T1000 (cell line): ENCODE measurements at places on chromosomes 3 and 15.

DNA sequence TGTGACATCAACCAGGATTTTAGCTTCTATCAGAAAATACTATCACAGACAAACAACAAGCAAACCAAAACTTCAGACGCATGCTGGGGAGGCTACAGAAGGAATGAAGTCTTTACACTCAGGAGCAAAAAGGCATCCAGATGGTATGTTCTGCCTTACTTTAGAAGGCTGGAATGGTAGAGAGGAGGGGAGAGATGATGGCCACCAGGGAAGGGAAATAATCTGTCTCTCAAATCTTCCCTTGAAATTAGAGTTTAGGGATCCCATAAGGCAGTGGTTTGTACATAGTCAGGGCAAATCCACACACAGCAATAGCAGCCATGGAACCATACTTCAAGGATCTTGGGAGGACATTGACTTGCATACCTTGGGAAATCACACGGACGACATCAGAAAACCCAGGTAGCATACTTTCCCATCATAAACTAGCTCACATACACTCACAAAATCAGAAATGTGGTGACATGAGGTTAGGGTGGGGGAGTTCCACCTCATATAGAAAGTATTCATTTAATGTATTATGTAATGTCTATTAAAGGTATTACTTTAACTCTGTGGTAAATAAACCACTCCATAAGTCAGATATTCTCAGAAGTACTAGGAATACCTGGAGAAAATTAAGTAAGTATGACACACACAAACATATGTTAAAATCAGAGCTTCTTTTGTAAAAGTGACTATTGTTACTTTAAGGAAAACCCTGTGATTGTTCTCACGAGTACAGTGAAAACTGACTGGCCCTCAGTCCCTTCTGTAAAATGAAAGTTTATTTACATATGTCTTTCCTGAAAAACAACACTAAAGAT lies 9.4 kb downstream of the BTLA start:
- DNase-seq = no peak

DNA sequence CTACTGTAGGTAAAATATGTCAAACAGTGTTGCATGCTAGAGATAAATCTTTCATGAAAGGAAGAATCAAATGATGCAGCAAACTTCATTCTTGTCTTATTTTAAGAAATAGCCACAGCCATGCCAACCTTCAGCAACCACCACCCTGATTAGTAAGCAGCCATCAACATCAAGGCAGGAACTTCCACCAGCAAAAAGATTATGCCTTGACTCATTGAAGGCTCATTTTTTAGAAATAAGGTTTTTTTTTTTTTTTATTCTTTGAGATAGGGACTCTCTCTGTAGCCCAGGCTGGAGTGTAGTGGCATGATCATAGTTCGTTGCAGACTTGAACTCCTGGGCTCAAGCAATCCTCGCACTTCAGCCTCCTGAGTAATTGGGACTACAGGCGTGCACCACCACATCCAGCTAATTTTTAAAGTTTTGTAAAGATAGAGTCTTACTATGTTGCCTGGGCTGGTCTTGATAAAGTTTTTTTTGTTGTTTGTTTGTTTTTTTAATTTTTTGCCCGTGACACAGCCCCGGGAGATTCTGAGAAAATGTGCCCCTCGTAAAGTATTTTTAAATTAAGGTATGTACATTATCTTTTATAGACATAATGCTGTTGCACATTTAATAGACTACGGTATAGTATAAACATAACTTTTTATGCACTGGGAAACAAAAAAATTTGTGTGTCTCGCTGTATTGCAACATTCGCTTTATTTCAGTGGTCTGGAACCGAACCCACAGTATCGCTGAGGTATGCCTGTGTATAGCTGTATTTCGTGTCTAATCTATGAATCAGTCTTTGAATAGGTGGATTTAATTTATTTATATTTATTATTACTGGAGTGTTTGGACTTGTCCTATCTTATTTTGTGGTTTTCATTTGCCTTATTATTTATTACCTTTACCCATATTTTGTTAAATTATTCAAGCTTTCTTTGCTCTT lies 23.3 kb downstream of the SNRK start:
- no peak for DNase-seq

DNA sequence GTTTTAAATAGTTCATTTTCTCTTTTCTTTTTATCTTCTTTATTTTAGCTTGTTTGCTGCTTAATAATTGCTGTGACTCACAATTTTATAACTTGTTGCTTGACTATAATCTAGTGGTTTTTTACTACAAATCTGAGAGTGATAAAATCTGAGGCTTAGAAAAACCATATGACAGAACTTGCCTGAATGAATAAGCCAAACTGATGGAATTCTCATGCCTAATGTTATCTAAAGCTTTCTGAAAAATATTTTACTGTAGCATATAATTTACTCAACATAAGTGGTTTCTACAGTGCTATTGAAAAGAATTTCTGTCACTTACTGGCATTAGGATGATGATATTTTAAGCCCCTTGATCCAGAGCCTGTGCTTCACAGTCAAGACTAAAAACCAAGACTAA lies 175.1 kb downstream of the VGLL3 start:
- no peak for DNase-seq

GRCh38 chr15:39789736-39790135 lies 7.1 kb upstream of the FSIP1 start:
- DNase-seq = no peak

DNA sequence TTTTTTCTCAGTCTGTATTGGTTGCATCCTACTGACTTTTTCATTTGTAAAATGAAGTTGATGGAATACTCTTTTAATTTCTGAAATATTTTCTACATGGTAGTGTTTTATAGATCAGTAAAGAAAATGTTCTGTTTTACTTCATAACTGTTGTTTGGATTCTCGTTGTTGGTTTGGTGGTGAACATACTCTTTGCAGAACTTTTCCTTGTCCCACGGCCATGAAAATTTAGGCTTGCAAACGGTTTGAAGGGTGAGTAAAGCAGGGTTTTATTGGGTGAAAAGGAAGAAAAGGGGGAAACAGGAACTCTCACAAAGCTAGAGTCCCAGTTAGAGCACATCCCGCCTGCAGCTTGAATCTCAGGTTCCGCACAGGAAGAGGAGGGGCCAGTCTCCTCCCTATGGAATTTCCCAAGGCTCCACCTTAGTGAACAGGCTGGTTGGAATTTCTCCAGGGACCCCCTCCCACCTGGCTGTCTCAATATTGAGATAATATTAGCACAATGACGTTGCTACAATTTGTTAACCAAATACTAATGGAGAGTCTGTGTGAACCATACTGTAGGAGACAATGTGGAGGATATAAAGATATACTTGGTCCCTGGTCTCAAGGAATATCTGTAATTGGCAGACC lies 5.6 kb downstream of the PDCD6IP start:
- DNase-seq = no peak

DNA sequence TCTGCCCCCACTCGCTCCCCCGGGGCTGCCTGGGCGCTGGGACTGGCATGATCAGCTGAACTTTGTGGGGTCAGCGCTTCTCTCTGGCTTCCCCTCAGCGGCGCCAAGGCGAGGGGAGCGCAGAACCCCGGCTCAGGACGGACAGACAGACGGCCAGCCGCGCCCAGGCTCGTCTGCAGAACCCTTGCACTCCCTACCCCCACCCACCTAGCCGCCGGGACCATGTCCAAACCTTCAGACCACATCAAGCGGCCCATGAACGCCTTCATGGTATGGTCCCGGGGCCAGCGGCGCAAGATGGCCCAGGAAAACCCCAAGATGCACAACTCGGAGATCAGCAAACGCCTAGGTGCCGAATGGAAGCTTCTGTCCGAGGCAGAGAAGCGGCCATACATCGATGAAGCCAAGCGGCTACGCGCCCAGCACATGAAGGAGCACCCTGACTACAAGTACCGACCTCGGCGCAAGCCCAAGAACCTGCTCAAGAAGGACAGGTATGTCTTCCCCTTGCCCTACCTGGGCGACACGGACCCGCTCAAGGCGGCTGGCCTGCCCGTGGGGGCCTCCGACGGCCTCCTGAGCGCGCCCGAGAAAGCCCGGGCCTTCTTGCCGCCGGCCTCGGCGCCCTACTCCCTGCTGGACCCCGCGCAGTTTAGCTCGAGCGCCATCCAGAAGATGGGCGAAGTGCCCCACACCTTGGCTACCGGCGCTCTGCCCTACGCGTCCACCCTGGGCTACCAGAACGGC lies 621 bp downstream of the SOX14 start:
- no peak for DNase-seq

DNA sequence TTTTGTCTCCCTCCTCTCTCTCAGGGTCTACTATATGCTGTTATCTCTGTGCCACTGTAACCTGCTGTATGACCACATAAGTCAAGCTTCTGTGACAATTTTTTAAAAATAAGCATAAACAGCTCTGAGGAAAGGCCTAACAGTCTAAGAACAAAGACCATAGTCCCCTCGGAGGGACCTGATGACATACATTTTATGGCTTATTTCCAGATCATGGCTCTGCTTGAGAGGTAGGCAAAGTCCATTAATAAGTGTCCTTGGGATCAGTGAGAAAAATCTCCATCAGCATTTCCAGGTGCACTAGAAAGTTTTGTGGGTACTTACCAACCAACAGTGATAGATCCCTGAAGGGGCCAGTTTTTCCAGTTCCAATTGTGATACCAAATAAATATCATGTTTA lies 123.8 kb downstream of the TNIK start:
- DNase-seq = no peak

GRCh38 chr15:99961011-99961441 lies 227.8 kb upstream of the LYSMD4 start:
- DNase-seq = no peak

DNA sequence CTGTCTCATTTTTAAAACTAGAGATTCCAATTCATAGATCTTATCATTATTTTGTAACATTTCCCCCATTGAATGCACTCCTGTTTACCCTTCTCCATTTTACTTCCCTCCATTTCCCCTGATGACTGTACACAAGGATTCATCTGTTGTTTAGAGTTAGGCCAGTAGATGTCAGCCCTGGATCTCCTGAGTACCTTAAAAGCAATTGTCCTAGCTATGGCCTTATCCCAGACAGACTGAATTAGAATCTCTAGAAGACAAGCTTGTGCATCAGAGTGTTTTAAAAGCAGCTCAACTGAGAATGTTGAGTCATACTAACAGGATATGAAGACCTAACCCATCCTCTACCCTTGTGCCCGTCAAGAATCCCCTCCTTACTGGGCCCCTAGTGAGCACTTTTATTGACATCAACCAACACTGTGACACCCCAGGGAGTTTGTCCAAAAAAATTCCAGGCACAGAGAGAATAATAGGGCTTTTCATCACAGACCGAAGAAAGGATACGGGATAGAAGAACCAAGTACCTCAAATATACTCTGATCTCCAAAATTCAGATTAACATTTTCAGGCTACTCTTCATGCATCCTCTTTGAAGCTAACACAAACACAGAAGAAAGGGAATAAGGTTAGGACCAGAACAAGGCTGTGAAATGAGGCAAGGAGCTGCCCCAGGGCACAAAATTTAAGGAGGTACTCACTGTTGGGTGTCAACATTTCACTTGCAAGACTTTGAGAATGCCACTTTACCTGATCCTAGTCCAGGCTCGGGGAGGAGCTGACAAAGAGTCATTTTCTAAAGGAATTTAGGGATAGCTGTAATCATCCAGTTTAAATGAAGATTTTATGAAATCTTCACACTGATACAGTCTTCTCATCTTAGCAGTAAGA lies 17.1 kb downstream of the ZBED2 start:
- DNase-seq = peak; percentile 25

GRCh38 chr3:31157893-31158620 lies 263.6 kb upstream of the GADL1 start:
- no peak for DNase-seq

DNA sequence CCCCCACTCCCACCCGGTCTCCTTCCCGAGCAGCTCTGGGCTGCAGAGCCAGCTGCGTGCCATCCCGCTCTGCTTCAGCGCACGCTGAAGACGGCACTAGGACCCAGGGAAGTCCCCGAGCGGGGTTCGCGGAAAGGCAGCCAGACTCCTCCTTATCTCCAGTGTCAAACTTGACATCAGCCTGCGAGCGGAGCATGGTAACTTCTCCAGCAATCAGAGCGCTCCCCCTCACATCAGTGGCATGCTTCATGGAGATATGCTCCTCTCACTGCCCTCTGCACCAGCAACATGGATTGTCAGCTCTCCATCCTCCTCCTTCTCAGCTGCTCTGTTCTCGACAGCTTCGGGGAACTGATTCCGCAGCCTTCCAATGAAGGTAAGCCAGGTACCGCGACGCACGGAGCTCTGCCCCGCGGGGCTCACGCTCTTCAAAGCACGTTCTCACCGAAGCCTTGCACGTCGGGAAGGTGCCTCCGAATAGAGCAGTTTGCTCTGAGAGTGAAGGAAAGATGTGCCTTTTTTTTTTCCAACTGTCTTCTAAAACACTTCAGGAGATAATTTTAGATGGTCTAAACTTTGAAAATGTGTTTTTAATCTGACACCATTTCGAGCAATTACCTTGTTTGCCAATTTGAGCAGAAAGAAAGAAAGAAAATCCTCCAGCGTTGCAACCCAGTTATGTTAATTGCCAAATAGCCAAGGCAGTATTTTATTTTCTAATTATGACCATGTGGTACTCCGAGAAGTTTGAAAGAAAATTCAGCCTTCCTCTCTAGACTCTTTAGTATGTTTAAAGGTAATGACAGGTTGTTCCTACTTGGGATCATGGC lies at the start of gene EPHA3:
Gene EPHA3 (plus strand): TSS at position 161 of the 830 bp plus-strand sequence. CDS start 128 bp downstream, at position 289.
- DNase-seq = peak; percentile 49

DNA sequence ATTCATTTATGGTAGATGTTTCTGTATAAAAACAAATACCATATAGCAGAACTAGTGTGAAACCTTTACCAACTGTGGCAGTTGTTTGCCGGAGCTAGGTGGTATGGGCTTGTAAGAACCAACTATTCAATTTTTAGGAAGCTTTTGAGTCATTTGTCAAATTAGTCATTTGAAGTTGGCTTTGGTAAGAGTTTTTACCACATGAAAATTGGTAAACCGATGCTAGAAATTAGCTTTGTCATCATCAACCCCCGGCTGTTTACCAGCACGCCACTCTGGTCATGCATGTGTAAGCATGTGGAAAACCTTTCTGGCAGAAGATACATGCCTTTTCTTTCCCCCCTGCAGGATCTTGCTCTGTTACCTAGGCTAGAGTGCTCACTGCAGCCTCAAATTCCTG lies 63.3 kb downstream of the IL1RAP start:
- DNase-seq = no peak

- no peak for DNase-seq
Observed at GRCh38 chr15:60814062-60814461, 335.1 kb upstream of the ICE2 start.

GRCh38 chr3:33787328-33788009 lies 11.0 kb upstream of the PDCD6IP start:
- DNase-seq = peak; percentile 33

DNA sequence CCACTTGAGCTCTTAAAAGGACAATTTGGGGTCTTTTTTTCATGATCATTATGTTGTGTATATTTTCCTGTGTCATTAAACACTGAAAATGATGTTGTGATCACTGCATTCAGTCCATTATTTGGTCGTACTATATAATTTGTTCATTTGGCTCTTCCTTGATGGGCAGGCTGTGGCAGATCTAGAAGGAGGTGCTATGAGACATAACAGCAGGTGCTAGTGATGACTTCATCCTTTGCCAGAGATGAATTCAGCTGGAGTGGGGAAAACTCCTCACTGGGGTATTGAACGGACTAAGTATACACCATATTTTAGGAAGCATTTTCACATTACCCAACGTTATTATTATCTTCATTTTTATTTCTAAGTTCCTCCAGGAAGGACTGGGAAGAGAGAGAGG lies 12.0 kb downstream of the CMTM7 start:
- DNase-seq = no peak

- no peak for DNase-seq
Observed at GRCh38 chr3:172033396-172033795, 6.0 kb upstream of the FNDC3B start.

GRCh38 chr3:183764847-183765731 lies 60.3 kb downstream of the MAP6D1 start:
- no peak for DNase-seq
